ENCODE measurements at places on chromosomes 12 and 14. TPM values are rescaled to one million over a fixed set of nuclear protein-coding genes. Genes with fewer than 3 reads are reported as not detected.
A peak's percentile ranks its signal among the peaks of the same experiment; 100 is the strongest.

GRCh38 chr12:30932881-30933280, 6.3 kb downstream of the TSPAN11 start:
- peak; percentile 61 for ATAC-seq

- ATAC-seq, result peak; percentile 74
These were observed at the start of gene WSCD2 for GRCh38 chr12:108129017-108129812. Gene WSCD2 (plus strand): TSS chr12:108129288. CDS start chr12:108195833, 66,545 bp downstream.

The CCDC175 gene
- not detected for total RNA-seq

- ATAC-seq, result no peak
These were observed 78.1 kb downstream of the CHST11 start for GRCh38 chr12:104534857-104535248.

The LMO3 gene
- total RNA-seq, result 8.4 TPM

The DTX1 gene
- total RNA-seq, result 11.8 TPM

DNA sequence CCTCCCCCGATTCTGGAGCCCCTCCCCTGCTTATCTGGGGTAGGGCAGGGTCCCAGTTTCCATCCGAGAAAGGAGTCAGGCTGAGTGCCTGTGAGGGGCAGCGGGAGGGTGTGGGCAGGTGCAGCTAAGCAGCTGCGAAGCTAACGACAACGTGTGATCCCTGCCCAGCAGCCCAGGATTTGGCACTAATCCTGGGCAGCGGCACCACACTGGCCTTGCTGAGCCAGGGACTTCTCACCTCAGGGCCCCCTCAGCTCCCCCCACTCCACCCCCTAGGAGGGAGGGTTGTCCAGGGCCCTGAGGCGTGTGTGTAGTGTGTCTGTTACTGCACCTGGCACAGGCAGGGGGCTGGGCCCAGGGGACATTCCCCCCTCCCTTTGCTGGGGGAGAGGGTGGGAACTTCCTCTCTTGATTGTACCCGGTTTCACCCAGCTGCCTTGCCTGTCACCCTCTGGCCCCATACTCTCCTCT, 1.8 kb downstream of the SMIM41 start:
- peak; percentile 10 for ATAC-seq

DNA sequence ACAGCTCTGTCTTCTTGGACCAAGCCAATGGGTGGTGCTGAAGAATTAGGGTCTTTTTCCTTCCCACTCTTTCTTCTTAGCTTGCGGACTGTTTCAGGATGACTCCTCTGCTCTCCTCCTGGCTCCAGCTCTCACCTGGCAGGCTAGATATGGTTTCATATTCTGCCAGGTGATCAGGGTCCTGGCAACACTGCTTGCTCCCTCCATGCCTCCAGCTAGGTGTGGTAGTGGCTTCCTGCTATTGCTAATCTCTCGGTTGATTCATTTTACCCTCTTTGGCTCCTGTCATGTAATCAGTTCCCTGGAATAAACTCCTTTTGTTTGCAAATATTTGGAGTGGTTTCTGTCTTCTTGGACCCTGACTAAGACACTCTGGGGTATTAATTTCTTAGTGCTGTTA, 4.3 kb upstream of the GZMH start:
- ATAC-seq, result no peak
